ENCODE measurements at places on chromosomes 4 and X. TPM values are rescaled to one million over a fixed set of nuclear protein-coding genes. Genes with fewer than 3 reads are reported as not detected.

DNA sequence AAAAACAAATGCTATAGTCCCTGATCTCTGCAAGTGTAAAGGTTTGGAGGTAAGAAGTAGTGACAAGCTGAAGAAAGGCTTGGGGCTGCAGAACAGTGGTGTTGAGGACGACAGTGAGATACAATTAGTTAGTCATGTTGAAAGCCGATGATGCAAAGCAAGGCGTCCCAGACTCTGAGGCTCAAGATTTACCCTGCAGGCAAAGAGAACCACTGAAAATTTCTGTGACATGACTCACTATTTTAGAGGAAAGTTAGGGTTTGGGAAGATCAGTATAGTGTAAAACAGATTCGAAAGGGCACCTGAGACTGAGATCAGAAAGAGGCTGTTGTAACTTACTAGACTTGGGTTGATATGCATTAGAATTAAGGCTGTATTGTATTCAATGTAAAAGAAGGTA lies 281.3 kb upstream of the FTHL17 start:
- no peaks in the 10 kb centered on the region for H3K36me3 ChIP-seq
- H3K4me3 ChIP-seq: no peak overlapping the region
- peaks cover 4% of the 10 kb centered on the region for H3K27me3 ChIP-seq
- no peak for DNase-seq

GRCh38 chr4:102263024-102263787 lies 82.1 kb downstream of the SLC39A8 start:
- peak; percentile 71 for DNase-seq
- H3K27me3 ChIP-seq: no peaks in the 10 kb centered on the region
- H3K4me1 ChIP-seq: no peaks in the 10 kb centered on the region
- H3K27ac ChIP-seq: no peak overlapping the region
- H3K4me3 ChIP-seq: no peak overlapping the region
- no peaks in the 10 kb centered on the region for H3K36me3 ChIP-seq

- DNase-seq: peak; percentile 75
- H3K4me3 ChIP-seq: no peak overlapping the region
- no peaks in the 10 kb centered on the region for H3K36me3 ChIP-seq
- no peak overlapping the region for H3K27ac ChIP-seq
Measured at GRCh38 chrX:100685284-100685996, 41.4 kb downstream of the SRPX2 start.

DNA sequence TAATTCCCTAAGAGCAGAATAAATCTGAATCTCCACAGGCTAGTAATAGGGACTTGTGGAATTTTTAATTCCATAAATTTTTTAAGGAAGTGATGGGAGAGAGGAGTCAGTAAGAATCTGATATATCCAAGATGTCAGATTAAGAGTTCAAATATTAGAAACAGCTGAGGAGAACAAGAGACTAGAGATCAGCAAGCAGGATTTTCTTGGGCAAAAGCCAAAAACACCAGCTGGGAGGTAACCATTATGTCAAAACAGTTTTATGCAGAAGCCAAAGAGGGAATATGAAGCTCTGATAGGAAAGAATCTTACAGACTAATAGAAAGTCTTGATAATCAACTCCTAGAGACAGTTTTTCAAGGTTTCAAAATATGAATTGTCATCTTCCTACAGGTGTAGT lies 72.2 kb upstream of the RBPJ start:
- H3K4me3 ChIP-seq: no peak overlapping the region
- H3K27me3 ChIP-seq: no peaks in the 10 kb centered on the region
- DNase-seq: peak; percentile 95
- H3K36me3 ChIP-seq: no peaks in the 10 kb centered on the region

DNA sequence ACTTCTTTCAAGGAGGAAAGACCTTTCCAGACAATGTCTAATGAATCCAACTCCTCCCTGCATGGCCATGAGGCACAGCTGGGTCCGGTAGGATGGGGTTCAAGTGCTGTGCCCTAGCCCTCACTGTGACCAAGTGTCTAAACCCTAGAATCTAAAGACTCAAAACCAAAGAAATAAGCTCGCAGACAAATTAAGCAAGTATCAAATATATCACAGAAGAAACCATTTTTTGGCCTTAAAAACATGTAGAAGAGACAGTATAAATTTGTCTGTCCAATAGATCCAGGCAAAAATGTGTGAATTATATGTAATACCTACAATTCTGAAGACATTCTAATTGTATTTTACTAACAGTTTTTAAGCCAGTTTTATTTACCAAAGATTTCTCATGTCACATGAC lies 56.4 kb upstream of the WDR17 start:
- no peaks in the 10 kb centered on the region for H3K4me1 ChIP-seq
- H3K27ac ChIP-seq: no peak overlapping the region
- H3K4me3 ChIP-seq: no peak overlapping the region

GRCh38 chr4:77493120-77493752 lies 112.4 kb upstream of the CXCL13 start:
- H3K36me3 ChIP-seq: no peaks in the 10 kb centered on the region
- no peak overlapping the region for H3K27ac ChIP-seq
- H3K4me1 ChIP-seq: no peaks in the 10 kb centered on the region
- no peak for DNase-seq
- H3K27me3 ChIP-seq: no peaks in the 10 kb centered on the region

Gene RBMXL3
- not detected for total RNA-seq

All from muscle of leg (tissue), 16 donors.